ENCODE measurements at places on chromosomes 3 and 15. TPM values are rescaled to one million over a fixed set of nuclear protein-coding genes. Genes with fewer than 3 reads are reported as not detected.

DNA sequence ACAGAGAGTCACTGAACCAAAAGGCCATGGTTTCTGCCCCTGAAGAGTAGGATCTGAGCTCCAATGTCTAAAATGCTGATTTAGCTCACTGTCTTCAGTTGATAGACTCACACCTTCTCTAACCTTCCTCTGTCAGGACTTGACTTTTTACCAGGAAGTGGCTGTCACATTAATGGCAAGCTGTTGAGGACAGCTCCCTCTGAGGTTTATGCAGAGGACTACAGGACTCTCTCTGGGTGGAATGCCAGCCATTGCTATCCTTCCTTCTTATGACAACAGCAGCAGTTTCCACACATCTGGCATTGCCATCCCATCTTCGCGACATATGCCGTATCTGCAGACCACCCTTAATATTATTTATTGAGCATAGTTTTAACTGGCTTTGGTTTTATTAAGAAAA, 103.8 kb upstream of the PRICKLE2 start:
- no peak for DNase-seq

DNA sequence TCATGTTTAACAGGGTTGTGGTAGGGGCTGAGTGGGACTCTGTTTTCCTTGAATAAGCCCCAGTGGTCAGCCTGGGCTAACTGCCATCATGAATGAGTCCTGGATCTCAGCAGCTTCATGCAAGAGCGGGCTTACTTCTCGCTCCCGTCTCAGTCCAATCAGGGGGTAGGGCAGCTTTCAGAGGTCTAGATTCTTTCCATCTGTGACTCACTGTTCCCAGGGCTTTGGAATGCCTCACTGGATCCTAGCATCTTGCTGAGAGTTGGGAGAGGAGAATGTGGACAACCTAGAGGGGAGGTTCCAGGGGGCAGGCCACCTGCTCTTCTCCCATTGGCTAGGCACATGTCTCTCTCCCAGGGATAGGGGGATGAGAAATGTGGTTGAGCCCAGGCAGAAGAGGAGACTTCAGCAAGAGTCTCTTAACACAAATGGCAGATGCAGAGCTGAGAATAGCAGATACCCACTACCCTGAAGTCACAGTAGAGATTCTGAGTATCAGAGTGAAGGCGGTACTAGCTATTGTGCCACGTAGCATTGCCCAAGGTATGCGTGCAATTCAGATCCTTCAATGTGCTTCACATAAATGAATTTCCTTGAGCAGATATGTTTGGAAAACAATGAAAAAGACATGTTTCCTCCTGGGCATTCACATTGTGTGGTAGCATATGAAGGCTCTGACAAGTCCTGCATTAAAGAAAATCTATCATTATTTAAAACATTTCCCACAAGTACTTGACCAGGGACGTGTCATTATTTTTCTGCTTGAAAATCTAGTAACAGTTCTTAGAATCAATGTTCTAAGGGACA, 257.7 kb upstream of the PROK2 start:
- no peak for DNase-seq

- DNase-seq, result peak; percentile 76
Measured at GRCh38 chr15:59622289-59622688, 10.7 kb downstream of the GCNT3 start.

GRCh38 chr3:38315488-38316230, 30.9 kb upstream of the XYLB start:
- no peak for DNase-seq

- no peak for DNase-seq
Measured at GRCh38 chr3:61493339-61493738, 68.0 kb upstream of the PTPRG start.

DNA sequence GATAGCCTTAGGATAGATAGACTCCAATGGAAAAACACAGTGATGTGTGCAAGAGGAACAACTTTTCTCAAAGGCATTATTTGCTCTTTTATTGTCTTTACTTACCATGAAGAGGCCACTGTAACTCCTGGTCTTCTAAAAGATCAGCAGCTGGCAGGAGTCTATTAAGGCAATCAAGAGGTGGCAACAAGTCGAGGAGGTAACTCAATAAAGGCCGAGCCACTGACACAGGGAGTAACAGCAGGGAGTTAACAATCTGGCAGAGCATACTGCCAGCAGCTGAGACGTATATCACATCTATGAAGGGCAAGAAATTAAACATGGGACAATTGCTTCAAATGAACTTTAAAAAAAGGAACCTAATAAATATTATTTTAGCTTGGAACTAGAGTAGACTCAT, 106.2 kb downstream of the HERC1 start:
- no peak for DNase-seq

GRCh38 chr15:71194286-71194685, 79.0 kb downstream of the THSD4 start:
- DNase-seq, result no peak

- DNase-seq, result no peak
Measured at GRCh38 chr3:47912006-47912504, 104.2 kb downstream of the MAP4 start.

DNA sequence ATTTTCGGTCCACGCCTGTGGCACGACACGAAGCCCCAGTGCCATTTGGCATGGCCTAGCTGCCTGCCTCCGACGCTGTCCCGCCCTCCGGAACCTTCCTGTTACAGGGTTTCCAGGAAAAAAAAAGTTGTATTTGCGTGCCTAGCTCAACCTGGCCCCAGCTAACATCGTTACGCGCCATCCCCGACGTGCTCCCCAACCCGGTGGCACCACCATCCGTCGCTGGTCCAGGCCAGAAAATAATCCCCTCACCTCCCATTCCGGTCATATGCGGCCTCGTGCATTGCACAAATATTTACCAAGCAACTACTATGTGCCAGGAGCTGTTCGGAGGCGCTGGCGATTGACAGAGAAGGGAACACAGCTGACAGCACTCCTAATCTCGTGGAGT, 1.4 kb upstream of the CYP1A1 start:
- no peak for DNase-seq

DNA sequence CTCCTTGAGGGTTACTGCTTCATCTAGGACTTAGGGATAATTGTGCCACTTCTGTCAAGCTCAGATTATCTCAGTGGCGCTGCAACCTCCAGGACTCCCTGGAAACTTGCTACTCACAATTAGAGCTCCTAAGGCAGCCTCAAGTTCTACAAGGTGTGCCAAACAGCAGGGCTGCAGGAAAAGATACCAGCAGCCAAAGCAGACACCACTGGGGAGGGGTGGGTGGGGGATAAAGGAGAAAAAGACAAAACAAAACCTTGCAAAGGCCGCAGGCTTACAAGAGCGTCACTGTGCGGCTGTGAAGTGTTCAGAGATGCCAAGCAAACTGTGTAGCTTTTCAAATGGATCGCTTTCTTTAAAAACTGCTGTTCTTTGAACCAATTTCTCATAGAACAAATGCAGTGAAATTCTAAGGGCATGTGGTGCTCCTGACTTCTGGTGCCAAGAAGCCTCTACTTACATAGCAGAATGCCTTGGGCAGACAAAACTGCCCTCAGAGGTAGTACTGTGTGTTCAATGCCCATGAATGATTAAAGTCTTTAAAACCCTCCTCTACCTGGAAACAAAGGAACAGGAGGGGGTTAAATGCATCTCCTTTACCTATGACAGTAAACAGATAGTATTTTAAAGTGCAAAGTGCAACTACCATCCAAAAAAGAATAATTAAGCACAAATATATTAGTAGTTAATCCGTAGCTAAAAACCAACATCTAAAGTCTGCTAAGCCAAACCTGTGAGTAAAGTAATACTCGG, 353.4 kb downstream of the FOXP1 start:
- DNase-seq, result no peak

NMD3 gene
- 65.8 TPM for total RNA-seq
